ENCODE measurements at places on chromosomes 4 and X. TPM values are rescaled to one million over a fixed set of nuclear protein-coding genes. Genes with fewer than 3 reads are reported as not detected.

- no peak for DNase-seq
Measured at GRCh38 chr4:8706216-8707044, 113.9 kb downstream of the CPZ start.

Gene BMX
- not detected for total RNA-seq

GRCh38 chr4:184782731-184783373 lies 42.9 kb downstream of the ACSL1 start:
- DNase-seq = no peak

Gene RIPPLY1
- not detected for total RNA-seq
